ENCODE measurements at places on chromosomes 3 and 15.

DNA sequence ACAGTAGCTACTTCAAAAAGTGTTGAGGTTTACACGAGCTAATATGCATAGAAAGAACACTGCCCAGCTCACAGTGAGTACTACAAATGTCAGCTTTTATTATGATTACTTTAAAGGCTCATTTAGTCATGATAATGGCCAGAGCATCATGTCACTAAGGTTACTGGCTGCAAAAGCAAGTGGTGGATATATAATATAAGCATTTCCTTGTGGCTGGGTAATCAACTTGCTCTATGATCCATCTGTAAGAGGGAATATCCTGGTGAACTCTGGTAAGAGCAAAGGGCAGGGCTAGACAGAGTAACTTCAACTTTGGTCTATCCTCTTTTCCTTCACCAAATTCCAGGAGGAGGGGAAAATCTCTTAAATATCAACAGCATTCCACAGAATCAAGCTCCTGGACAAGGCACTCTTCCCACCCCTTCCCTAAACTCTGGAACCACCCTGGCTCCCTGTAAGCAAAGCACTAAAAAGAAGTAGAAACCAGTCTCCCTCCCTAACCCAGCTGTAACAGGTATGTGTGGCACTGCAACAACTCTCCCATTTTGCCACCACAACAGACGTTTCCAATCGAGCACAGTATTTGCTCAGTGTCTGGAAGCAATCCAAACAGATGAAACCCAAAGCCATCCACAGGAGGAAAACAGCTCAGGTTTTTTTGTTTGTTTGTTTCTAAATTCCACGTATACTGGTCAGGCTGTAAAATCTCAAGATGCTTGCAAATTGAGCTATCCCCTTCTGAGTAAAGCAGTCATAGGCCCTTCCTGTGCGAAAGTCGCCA lies 13.4 kb downstream of the B4GALT4 start:
- DNase-seq = no peak

GRCh38 chr3:181782306-181782954 lies 70.7 kb downstream of the SOX2 start:
- peak; percentile 15 for DNase-seq

- DNase-seq = no peak
These were observed 55.8 kb downstream of the DAPK2 start for GRCh38 chr15:63990454-63990853.

GRCh38 chr15:40436116-40436891 lies 4.4 kb upstream of the BAHD1 start:
- DNase-seq = no peak

DNA sequence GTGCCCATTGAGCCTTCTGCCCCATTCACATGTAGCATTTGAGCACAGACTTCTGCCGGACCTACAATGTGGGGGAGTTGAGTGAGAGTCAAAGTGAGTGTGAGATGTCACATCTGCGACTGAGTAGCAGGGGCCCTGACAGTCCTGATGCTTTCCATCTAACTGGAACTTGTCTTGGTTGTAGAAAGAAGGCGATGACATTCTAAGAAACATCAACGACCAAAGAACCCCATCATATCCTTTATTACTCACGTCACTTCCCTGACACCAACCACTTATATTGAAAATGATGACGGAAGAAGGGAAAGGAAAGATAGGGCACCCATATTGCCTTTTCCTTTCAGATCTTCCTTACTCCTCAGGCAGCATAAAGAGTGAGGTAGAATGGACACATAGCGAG lies 30.5 kb downstream of the SMAD3 start:
- no peak for DNase-seq

DNA sequence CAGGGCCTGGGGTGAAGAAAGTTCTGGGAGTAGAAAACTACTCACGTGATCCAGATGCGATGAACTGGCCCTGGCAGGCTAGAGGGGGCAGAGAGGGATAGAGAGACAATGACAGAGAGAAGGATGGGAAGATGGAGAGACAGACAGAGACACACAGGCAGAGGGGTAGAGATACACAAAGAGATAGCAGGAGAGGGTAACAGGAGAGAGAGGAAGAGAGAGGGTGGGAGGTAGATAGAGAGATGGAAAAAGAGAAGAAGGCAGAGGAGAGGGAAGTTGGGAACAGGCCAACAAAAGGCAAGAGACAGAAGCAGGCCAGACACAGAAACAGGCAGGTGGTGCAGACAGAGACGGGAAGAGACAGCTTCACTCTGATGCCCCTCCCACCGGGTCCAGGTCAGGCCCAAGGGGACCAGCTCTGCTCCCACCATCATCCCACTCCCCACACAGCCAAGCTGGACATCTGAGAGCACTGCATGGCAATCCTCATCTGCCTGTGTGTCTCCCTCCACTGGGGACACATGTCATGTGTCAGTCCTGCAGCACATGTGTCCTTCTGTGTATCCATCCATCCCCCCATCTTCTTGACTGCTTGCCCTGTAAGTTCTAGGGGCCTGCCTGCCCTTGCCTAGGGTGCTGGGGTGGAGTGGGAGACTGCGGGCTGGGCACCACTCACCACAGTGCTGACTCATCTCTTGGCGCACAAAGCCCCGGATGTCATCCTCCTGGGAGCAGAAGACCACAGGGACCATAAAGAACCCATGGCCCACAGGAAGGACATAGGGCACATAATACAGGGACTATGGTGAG lies 2.2 kb upstream of the UCN2 start:
- peak; percentile 84 for DNase-seq

DNA sequence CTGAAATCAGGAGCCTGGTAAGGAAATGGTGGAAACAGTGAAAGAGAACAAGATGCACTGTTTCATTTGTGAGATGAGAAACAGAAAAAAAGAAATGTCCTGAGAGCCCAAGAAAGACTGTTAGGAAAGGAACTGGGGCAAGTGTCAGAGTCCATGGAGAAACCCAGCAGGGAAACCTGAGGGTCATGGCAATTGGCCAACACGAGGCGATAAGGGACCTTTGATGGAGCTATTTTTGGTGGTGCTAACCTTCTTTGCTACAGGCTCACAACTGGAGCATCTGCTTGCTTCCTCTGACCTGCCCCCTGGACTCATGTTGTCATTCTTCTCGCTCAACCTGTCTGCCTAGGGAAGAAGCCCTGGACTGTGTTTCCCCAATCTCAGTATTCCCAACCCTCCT lies 4.2 kb upstream of the TMEM41A start:
- DNase-seq = no peak

- no peak for DNase-seq
These were observed 9.4 kb upstream of the MB21D2 start for GRCh38 chr3:192927016-192927415.

- no peak for DNase-seq
These were observed 945.6 kb upstream of the GBE1 start for GRCh38 chr3:82707035-82707434.

DNA sequence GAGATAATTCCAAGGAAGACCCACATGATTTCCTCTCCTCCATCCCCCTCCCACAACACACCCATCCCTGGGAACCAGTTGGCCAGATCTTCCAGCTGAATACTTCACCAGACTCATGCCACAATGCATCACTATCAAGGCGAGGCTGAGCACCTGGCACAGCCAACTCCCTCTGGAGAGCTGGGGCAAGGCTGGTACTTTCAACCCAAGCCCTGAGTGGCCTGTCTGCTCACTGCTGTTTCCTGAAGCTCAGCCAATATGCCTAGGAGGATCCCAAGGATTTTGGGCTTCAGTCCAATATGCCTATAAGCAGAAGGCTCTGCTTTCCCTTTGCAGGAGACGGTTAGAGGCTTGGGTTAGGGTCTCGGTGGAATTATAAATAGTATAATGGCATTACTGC lies 90.9 kb upstream of the NEO1 start:
- DNase-seq = no peak

DNA sequence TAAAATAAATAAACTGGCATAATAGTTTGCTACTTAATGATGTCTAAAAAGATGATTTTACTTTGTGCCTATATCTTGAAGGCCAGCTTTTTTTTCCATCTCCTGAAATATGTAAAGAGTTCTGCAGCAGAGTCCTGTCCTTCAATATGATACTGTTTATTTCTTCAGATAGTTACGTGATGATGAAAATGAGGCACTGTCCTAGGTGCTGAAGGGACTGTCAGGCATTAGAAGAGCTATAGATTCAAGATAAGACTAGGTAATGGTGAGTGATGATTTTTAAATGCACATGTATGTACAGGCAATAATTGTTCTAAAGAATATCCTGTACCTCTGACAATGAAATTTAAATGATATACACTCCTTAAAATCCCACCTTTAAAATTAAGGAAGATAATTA lies 326.9 kb upstream of the DNAJC19 start:
- no peak for DNase-seq

GRCh38 chr3:192422321-192422996 lies 304.9 kb downstream of the FGF12 start:
- DNase-seq = no peak

DNA sequence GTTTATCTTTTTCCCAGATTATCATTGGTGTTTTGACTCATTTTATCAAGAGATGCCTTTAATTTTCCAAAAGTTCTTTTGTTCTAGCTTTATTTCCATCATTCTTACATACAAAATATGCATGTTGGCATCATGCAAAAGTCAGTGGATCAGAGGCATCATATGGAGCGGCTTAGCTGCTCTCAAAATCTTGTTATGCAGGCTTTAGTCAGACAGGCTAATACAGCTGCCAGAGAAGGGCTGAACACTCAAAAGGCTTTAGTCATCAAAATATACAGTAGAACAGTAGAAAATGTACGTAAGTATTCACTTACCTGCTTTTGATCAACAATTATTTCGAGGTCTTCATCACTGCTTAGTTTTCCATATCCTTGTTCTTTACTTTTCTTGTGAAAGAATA lies 65.5 kb downstream of the PEX5L start:
- DNase-seq = no peak

GRCh38 chr15:81155375-81156218 lies 21.5 kb downstream of the CFAP161 start:
- DNase-seq = peak; percentile 28

DNA sequence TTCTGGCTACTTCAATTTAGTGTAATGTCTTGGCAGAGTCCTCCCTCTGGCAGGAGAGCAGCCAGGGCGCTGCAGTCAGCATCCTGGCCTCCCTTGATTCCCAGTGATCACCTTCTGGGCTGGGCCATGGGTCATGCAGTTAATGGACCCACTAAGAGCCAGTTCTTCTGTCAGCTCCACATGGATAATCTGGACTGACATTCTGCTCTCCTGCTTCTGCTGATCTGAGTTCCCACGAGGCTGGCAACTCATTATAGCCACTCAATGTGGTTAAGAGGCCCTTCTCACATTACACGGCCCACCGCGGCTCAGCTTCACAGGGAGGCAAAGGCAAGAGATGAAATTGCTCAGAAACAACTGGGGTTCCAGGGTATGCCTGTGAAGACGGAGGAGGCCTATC lies 94.0 kb downstream of the WDR76 start:
- no peak for DNase-seq

- peak; percentile 46 for DNase-seq
These were observed 81.3 kb upstream of the ZBED2 start for GRCh38 chr3:111676211-111677006.

DNA sequence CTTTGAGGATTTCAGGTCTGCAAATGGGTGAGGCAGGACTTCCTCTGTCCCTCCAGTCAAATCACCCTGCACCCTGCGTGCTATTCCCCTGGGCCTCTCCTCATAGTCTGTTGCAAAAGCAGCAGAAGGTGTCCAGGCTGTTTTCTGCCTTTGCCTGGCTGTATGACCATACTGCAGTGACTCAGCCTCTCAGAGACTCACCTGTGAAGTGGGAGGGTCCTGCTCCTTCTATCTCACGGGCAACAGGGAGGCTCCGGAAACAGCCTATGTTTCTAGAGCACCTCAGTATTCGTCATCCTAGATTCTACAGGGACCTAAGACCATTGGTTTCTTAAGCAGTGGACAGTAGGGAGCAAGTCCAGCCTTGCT lies 216.4 kb downstream of the TLE3 start:
- no peak for DNase-seq

GRCh38 chr3:43953814-43954692 lies 263.3 kb downstream of the ABHD5 start:
- DNase-seq = peak; percentile 37

DNA sequence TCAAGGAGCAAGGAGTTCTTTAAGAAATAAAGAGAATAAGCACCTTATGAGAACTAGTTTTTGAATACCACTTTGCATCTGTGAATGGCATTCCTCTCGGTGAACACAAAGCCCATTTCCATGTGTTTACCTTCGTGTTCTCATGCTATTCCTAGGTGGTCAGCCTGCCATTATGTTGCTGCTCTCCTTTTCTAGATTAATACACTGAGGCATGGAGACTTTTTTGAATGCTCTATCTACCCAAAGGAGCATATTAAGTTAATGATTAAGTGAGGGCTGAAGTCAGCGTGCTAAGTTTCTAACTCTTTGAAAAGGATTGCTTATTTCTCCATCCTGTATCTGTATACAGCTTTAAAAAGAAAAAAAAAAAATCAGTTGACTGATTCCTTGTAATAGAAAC lies 394.5 kb downstream of the MECOM start:
- DNase-seq = no peak

DNA sequence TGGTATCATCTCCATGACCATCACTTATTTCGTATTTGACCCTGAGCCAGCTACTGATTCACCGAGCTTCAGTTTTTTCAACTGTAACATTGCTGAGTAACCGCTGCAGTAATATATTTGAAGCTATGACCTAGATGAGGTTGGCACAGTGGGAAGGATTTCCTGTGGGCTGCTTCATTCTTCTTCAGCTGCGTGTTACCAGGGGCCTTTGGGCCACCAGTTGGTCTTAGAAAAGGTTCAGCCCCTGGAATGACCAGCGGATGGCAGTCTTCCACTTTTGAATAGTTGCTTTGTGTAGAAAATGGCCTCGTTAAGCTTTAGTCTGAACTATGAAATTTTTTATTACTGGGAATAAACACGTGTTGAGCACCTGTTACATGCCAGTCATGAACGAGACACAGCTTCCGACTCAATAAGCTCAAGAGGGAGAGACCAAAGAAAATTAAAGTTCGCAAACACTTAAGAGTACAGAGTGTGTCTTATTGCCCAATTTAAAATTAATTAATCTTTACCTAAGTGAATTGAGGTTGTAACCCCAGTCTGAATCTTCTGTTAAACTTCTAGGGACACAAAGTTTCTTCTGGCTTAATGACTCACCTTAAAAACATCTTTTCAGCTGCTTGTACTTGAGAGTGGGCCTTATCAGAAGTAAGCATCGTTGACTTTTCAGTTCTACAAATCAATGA lies 57.6 kb upstream of the NR2E3 start:
- peak; percentile 86 for DNase-seq

- DNase-seq = no peak
These were observed 9.6 kb downstream of the SMARCC1 start for GRCh38 chr3:47772047-47772446.

DNA sequence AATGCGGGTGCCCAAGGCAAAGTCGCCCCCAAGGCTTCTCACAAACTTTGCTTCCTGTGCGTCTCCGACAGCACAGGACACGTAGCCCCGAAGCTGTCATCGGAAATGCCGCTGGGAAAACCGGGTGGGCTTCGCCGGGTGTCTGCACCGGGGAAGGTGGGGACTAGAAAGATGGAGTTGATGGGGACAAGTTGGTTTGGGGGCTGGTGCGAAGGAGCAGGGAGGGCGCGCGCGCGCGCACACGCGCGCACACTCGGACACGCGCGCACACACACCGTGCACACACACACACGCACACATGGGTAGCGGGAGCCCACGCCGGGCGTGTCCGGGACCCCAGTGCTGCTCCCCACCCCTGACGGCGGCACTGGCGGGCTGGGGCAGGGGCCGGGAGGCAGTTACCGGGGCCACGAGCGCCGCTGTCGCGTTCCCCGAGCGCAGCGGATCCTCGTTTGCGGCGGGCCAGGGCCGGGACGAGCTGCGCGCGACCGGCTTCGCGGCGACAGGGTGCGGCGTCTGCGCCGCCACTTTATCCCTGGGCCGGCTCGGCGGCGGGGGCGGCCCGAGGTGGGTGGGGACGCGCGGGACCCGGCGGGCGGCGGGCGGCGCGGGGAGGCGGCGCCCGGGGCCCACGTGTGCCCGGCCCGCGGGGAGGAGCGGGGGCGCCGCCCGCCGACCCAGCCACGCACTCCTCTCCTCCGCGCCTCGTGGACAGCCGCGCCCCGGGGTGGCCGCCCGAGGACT lies 539 bp upstream of the MGLL start:
- DNase-seq = no peak
